Neural progenitor cell (in vitro differentiated cells): ENCODE measurements at places on chromosomes 3 and 15.

DNA sequence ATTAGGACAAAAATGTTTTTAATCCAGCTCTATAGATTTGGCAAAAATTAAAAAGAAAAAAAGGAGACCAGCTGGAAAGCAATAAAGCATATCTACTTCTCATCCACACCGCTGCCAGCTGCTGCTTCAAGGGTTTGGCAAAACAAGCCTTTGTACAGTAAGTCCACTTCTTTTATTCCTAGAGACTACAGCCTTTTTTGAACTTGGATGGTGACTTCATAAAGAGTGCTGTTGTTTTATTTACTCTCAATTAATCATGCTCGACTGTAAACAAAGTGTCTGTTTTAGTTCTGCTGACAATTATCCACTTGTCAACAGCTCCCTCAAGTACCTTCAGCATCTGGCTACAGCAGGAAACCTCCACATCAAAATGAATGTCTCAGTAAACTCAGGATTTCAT is 12.3 kb upstream of the FOXB1 start:
- no peak for DNase-seq

- no peak for DNase-seq
These were observed 833.7 kb downstream of the FHIT start for GRCh38 chr3:60417576-60417975.

GRCh38 chr3:294096-294495 is 97.5 kb downstream of the CHL1 start:
- DNase-seq = no peak

GRCh38 chr3:128502712-128503111 is 9.7 kb upstream of the GATA2 start:
- no peak for DNase-seq

DNA sequence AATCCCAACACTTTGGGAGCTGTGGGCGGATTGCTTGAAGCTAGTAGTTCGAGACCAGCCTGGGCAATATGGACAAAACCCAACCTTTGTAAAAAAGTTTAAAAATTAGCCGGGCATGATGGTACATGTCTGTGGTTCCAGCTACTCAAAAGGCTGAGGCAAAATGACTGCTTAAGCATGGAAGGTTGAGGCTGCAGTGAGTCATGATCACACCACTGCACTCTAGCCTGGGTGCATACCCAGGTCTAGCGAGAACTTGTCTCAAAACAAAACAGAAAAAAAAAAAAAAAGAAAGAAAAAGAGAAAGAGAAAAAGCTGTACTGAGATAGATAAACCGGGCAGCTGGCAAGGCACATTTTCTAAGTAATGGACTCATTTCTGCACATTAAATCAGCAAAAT is 10.6 kb downstream of the ARPP19 start:
- DNase-seq = no peak

DNA sequence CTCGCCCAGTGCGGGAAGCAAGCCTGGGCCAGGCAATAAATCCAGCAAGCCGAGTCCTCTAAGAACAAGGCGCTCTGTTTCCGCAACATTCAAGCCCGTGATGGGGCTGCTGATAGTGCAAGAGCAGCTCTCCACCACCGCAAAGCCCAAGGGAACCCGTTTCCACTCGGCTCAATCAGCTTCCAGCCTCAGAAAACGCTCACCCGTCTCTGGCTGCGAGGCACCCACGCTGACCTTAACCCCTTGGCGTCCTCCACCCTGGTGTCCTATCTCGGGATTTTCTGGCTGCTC is 17.8 kb downstream of the SPATA12 start:
- peak; percentile 64 for DNase-seq

GRCh38 chr15:94360251-94360685 is 128.9 kb downstream of the MCTP2 start:
- DNase-seq = no peak

DNA sequence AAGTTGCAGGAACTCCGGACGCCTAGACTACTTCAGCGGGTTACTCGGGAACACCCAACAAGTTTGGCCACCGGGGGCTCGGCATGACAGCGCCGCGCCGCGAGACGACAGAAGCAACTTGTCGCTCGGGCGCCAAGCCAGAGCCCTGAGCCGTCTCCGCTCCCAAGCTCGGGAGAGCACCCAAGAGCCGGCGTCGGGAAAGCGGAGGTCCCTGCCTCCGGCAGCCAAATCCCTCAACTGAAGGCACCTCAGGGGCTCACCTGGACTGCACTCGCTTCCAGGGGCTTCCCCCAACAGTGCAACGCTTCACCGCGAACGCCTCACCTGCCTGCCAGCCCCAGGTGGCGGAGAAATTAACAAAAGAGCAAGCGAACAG is 640 bp downstream of the MB21D2 start:
- DNase-seq = no peak

DNA sequence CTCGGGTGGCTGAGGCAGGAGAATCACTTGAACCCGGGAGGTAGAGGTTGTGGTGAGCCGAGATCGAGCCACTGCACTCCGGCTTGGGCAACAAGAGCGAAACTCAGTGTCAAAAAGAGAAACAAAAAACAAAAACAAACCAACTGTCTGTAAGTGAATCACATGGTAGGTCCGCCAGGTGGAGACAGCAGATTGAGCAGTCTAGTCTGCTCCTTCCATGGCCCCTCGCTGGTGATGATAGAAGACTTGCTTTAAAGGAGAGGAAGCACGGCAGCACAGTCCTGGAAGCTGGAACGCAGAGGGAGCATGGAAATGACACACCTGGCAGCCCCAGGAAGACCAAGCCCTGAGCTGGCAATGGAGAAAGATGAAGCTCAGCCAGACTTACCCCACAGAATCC is 31.4 kb upstream of the MGLL start:
- peak; percentile 40 for DNase-seq

GRCh38 chr3:30085486-30085885 is 520.9 kb upstream of the TGFBR2 start:
- DNase-seq = peak; percentile 48
